ENCODE measurements at places on chromosomes 6 and 20. TPM values are rescaled to one million over a fixed set of nuclear protein-coding genes. Genes with fewer than 3 reads are reported as not detected.

Gene PRSS35
- total RNA-seq, result 0.07 TPM

Gene TUBB1
- not detected for total RNA-seq

Gene MOCS1
- 10.5 TPM for total RNA-seq

Gene PRRT1
- 0.14 TPM for total RNA-seq

Data from thoracic aorta endothelial cell (primary cell).